Stimulated activated CD4-positive, alpha-beta T cell treated with anti-CD3 and anti-CD28 coated beads, Interleukin-4, amount 100 ng/mL, for 1 hour (primary cell): ENCODE measurements at places on chromosomes 16 and 17.
A peak's percentile ranks its signal among the peaks of the same experiment; 100 is the strongest.

DNA sequence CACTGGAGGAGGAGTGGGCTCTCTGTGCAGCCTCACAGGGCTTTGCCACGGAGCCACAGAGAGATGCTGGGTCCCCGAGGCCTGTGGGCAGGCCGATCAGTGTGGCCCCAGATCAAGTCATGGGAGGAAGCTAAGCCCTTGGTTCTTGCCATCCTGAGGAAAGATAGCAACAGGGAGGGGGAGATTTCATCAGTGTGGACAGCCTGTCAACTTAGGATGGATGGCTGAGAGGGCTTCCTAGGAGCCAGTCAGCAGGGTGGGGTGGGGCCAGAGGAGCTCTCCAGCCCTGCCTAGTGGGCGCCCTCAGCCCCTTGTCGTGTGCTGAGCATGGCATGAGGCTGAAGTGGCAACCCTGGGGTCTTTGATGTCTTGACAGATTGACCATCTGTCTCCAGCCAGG lies 3.9 kb downstream of the NXPH3 start:
- no peak for DNase-seq

- no peak for DNase-seq
Observed at GRCh38 chr17:80814491-80814890, 177.2 kb upstream of the CHMP6 start.

DNA sequence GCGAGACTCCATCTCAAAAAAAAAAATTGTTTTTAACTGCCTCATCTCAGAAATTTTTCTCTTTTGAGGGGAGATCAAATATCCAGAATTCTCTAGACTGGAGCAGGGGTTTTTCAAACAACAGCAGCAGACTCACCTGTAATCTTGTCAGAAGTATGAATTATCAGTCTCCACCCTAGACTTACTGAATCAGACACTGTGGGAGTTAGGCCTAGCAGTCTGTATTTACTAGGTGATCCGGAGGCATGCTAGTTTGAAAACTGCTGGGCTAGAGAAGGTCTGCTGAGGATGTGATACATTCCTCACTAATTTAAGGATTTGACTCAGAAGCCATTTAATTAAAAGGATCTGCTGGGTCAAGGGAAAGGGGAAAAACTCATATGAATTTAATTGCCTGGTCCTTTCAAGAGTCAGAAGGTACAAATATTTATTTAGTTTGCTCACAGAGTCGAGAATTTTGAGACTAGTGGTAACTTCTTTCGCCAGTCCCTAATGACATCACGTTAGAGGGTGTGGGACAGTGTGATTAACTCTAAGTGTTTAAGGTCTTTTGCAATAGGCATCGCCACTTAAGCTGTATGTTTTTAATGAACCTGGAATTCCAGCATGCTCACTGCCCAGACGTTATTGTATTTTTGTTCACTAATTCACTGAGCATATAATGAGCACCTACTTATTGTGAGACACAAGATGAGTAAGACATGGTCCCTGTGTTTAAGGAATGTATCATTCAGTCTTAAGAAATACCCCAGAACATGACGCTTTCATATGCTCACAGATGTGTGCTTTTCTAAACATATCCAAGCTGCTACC lies 14.2 kb downstream of the ATP6V0A1 start:
- no peak for DNase-seq

DNA sequence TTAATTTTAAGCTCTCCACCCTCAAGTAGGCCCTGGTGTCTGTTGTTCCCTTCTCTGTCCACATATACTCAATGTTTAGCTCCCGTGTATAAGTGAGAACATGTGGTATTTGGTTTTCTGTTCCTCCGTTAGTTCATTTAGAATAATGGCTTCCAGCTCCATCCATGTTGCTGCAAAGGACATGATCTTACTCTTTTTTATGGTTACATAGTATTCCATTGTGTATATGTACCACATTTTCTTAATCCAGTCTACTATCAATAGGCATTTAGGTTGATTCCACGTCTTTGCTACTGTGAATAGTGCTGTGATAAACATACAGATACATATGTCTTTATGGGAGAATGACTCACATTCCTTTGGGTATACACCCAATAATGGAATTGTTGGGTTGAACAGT lies 111.4 kb upstream of the NACA2 start:
- no peak for DNase-seq

DNA sequence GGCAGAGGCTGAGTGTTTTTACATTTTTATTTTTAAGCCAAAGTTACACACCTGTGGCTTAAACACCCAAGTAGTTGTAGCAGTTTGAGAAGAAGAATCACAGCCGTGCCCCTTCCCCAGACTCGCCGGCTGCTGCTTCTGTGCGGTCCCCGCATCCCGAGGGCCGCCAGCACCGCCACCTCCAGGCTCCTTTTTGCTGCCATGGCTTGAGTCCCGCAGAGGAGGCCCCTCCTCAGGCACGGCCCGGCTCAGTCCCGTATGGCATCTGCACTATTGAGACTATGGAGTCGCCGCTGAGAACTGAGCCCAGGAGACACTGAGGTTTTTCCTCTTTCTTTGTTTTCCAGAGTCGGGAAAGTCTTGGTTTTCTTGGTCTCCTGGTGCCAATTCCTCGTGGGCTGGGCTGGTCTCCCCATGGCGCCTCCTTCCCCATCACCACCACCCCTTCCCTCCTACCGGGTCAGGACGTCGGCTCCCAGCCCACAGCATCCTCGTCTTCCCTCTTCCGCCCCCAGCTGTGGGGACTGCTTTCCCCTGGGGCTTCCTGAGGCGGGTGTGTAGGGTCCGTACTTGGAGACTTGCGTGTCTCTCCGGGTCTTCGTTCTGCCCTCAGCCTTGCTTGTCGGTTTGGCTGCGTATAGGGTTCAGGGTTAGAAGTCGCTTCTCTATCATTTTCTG lies 32.6 kb upstream of the CDH15 start:
- no peak for DNase-seq

DNA sequence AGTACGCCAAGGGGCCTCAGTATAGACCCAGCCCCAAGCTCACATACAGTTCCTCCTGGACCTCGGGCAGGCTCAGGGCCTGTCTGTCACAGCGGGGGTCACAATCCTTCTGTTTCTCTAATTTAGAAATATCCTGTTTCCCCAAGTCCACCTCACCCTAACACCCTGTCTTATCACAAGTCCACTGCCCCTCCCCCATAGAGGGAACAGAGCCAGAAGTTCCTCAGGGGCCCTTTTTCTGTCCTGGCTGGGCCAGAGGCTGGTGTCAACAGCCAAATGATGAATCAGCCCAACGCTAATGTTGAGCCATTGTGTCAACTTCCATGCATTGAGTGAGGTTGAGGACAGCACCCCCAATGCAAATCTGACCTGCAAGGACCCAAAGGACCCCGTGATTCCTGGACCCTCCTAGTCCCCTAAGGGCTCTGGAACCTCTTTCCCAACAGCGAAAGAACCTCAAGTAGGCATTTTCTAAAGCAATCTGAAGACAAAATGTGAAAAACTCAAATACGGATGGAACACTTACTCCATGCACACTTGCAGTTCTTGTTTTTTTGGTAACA lies 58.6 kb downstream of the PECAM1 start:
- no peak for DNase-seq

- DNase-seq, result no peak
Observed at GRCh38 chr17:30812218-30813177, 12.0 kb downstream of the CRLF3 start.

- DNase-seq, result no peak
Observed at GRCh38 chr17:2237950-2238349, 65.6 kb downstream of the SMG6 start.

GRCh38 chr17:72560303-72561247 lies 439.8 kb downstream of the SOX9 start:
- DNase-seq, result peak; percentile 10

- DNase-seq, result no peak
Observed at GRCh38 chr17:81858967-81859905, 1.1 kb downstream of the P4HB start.

DNA sequence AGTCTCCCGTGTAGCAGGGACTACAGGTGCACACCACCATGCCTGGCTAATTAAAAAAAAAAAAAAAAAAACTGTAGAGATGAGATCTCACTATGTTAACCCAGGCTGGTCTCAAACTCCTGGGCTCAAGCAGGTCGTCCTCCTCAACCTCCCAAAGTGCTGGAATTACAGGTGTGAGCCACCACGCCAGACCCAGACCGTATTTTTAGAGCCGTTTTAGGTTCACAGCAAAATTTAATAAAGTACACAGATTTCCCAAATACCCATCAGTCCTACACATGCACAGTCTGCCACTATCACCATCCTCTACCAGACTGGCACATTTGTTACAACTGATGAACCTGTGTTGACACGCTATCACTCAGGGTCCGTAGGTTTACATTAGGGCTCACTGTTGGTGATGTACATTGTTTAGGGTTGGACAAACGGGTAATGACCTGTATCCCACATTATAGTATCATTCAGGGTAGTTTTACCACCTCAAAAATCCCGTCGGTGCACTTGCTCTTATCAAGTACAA lies 10.4 kb downstream of the HS3ST3B1 start:
- no peak for DNase-seq

DNA sequence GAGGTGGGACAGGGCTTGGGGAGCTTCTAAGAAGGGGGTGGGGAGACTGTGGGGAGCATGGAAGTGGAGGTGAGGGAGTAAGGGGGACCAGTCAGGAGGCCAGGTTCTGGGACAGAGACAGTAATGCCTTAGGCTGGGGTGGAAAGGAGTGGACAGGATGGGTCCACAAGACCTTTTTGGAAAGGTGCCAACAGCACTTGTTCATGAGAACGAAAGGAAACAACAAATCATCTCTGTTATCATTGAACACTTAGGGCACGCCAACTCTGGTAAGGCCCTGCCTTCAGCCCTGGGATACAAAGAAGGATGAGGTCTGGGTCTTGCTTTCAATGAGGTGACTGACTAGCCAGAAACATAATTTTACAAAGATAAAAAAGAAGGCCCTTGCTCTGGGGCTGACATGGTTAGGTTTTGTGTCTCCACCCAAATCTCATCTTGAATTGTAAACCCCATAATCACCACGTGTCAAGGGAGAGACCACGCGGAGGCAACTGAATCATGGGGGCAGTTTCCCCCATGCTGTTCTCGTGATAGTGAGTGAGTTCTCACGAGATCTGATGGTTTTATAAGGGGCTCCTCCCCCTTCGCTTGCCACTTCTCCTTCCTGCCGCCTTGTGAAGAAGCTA lies 113.8 kb downstream of the SLC39A11 start:
- no peak for DNase-seq

DNA sequence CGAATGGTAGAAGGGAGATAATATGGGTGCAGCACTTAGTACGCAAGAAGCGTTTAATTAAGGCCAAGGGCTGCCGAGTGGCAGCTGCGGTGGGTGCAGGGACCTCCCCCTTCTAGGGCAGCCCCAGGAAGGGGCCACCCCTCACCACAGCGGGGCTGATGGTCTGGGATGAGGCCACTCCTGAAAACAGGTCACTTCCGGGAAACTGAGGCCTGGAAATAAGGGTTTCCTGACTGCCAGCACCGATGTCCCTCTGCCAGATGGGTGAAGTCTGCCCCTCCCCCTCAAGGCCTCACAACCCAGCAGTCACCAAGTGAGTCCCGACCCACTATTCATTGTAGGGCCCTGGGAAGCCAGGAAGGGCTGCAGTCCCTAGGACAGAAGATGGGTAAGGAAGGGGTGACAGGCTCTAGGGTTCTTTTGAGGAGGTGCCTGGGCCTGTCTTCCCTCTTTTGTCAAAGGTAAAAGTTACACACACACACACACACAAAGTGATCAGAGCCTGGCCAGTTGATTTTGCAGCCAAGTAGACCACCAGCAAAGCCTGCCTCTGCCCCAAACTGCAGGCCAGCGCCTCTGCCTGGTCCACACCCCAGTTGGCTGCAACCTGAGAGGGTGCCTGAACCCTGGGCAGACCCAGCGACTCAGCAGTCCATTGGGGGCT lies 12.5 kb downstream of the SREBF1 start:
- no peak for DNase-seq

GRCh38 chr16:14419817-14420216 lies 210.2 kb downstream of the PARN start:
- DNase-seq, result no peak
